ENCODE measurements at places on chromosomes 4 and X.

DNA sequence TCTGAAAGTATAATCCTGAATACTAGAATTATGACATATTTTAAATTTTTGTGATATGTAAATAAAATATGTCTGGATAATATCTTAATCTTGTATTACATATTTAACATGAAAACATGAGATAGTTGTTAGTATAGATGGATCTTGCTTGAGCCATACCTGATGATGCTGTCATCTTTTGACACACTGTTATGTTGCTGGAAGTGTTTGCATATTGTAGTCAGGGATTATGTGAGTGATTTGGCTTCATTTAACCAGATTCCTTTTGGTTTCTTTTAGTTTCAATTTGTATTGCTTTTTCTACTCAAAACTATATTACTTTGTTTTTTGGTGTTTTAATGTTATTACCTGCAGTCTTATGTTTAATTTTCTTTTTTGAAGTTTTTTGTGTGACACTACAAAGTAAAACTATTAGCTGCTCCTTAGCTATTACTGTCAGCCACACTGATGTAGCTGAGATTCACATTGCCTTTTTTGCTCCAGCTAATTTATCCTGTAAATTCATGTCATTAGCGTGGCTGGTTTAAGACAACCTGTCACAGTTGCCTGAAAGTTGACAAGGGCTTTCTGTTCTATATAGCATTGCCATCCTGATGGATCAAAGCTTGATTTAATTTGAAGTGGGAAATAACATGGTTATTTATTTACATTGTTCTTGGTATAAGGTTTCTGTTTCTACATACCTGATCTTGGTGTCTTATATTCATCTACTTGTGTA, 33.7 kb downstream of the METAP1 start:
- DNase-seq = no peak

GRCh38 chrX:153469811-153470410, 465 bp downstream of the HAUS7 start:
- DNase-seq = peak; percentile 50

GRCh38 chr4:79645942-79646341, 237.9 kb upstream of the GK2 start:
- no peak for DNase-seq

DNA sequence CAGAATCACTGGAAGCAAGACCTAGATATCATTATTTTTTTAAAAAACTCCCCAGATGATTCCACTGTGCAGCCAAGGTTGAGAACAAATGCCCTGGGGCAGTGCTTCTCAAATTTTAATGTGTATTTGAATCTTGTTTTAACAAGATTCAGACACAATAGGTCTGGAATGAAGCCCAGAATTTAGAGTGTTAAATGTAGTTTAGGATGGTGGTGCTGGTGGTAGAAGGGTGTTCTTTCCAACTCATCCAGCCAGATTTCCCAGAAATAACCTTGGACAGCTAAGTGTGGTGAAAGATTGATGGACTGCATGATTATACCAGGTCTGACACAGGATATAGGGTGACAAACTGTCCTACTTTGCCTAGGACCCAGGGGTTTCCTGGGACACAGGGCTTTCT, 120.1 kb upstream of the MED14 start:
- no peak for DNase-seq

- peak; percentile 68 for DNase-seq
Observed at GRCh38 chr4:180665994-180666824, 1577.0 kb upstream of the TENM3 start.

DNA sequence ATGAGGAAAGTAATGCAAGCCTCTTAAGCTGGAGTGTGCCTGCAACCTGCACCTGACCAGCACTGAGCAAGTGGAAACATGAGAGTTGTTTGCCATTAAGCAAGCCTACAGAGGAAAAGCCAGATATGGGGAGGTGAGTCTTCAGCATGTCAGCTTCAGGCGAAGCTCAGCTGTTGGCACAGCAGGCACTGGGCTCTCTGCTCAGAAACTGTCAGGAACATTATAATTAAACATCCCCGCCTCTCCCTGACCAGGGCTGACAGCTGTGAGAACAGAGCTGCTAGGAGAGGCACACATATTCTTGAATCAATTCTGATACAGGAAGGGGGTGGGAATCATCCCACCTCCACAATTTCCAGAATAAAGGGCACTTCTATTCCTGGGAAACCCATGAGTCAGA, 19.0 kb upstream of the DCX start:
- DNase-seq = no peak

GRCh38 chr4:19005211-19005610, 983.7 kb upstream of the LCORL start:
- DNase-seq = no peak

GRCh38 chr4:110163327-110164069, 34.9 kb downstream of the ELOVL6 start:
- no peak for DNase-seq

DNA sequence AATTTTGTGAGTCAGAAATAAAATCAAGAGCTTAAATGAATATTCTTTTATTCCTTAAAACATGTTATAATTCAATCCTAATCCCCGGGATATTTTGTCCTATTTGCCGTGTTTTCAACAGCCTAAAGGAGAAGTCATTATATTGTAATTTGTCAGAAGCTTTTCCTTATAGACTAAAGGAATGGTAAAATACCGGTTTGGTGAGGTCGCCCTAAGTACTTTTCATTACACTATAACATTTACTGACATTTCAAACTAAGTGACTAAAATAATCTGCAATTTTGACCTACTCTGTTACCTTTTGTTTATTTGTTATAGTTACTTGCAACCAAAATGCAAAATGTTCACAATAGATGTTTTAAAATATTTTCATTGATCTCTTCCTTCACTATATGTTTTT, 8.8 kb downstream of the DCLK2 start:
- DNase-seq = no peak

GRCh38 chrX:123432361-123433150, 248.5 kb downstream of the GRIA3 start:
- no peak for DNase-seq

DNA sequence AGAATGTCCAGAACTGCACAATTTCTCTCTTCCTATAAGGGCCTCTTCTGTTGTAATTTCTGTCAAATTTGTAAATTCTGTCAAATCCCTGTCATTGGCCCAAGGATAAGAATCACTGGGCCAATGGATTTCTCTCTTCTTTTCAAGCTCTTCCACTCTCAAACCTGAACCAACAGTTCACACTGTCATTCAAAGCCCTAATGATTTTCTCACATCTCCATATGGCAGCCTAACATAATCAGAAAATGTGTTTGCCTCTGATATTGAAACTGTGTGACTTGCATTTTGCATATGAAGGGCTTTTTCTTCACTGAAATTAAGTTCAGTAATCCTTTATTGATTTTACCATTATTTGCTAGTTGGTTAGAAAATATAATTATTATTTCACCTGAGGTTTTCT, 1349.1 kb downstream of the FSTL5 start:
- no peak for DNase-seq

GRCh38 chrX:47483306-47484268, 565 bp upstream of the ZNF41 start:
- DNase-seq = no peak

- DNase-seq = no peak
Observed at GRCh38 chr4:183912585-183912984, 7.5 kb downstream of the STOX2 start.

GRCh38 chr4:4549534-4549933, 7.7 kb upstream of the STX18 start:
- no peak for DNase-seq

- no peak for DNase-seq
Observed at GRCh38 chrX:72009731-72010130, 99.1 kb downstream of the NHSL2 start.

- no peak for DNase-seq
Observed at GRCh38 chr4:65302145-65302544, 368.1 kb downstream of the EPHA5 start.

DNA sequence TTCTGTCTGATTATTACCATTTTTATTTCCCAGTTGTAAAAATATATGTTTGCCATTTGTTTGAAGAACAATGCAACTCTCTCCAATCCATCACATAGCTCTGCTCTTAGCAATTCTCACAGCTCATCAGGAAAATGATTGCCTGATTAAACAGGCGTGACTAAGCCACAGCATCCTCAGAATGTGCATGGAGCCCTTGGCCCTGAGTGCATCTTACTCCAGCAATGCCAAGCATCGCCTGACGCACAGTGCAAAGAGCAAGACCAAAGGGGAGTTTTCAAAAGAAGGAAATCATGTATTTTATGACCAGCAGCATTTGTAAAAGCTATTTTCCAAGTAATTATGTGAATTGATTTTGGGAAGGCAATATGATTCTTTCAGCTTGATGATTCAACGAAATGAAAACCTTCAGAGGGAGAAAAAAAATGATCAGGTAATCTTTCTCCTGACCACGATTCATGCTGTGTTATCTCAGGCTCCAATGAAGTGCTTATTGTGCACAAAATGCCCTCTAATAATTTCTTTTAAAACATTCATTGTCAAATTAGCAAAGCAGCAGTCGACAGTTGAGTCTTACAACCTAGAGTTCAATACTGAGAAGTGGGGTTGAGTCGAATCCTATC, 138.0 kb upstream of the FAM9B start:
- DNase-seq = no peak

- DNase-seq = no peak
Observed at GRCh38 chrX:132786217-132786616, 172.2 kb downstream of the HS6ST2 start.

DNA sequence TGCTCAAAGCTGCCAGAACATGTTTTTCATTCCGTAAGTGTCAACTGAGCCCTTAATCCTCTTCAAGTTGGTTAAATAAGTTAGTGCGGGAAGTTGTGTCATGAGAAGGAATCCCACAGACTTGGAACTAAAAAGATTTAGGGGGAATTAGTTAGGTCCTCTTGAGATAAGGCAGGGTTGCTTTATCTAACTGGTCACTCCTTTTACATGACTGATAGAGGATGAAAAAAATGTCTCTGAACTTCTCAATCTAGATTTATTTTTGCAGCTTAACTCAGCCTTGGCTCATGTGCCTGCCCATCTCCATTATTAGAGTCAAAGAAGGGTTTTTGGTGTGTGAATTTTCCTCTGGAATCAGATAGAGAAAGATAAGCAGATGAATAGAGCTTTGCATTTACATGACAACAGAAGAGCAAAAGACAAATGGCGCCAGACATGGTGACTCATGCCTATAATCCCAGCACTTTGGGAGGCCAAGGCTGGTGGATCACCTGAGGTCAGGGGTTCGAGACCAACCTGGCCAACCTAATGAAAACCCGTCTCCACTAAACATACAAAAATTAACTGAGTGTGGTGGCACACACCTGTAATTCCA, 882.9 kb downstream of the RPA4 start:
- DNase-seq = no peak

DNA sequence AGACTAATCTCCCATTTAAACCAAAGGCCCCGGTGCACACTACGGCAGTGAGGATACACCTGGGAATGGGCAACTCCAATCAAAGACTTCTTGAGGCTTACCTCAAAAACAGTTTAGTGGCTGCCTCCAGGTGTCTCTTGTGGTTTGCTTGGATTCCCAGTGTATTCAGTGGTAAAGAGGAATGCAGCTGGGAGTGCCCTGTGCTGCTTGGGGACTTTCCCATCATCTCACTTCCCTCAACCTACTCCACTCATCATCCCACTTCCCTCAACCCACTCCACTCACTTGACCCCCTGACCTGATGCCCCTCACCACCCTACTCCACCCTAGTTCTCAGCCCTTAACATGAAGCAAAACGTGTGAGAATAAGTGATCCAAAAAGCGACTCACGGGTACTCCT, 177.3 kb upstream of the ETNPPL start:
- no peak for DNase-seq

GRCh38 chr4:31041385-31041784, 321.2 kb downstream of the PCDH7 start:
- no peak for DNase-seq

DNA sequence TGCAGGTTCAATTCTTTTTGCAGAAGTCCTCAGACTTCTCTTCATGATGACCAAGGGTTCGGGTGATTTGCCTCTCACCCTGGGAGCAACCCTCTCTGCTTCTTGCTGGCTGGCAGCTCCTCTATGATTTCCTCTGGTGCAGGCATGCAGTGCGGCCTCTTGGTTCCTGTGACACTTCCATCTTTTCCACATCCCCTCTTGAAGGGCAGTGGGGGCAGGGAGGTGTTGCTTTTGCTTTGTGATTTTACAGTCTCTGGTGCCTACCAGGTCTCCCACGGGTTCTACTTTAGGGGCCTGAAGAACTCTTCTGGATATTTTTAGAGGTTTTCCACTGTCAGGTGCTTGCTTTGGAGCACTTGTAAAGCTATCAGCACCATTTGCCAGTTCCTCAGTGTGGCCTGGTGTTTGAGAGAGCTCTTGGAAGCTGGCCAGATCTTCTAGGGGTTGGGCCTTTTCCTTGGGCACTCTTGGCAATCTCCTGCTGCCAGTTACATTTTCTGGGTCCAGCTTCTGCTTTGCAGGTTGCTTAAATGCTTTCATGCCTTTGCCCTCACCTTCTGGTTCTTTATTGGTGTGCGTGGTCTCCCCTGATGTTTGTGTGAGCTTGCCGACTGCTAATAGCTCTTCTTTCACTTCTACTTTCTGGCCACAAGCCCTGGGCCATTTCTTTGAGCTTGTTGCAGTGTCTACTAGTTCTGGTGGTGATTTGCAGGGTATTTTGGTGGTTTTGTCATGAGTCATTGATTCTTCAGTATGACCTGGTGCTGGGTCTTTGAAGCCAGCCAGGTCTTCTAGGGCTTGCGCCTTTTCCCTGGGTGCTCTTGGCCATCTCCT, 11.5 kb upstream of the CHST7 start:
- DNase-seq = no peak

DNA sequence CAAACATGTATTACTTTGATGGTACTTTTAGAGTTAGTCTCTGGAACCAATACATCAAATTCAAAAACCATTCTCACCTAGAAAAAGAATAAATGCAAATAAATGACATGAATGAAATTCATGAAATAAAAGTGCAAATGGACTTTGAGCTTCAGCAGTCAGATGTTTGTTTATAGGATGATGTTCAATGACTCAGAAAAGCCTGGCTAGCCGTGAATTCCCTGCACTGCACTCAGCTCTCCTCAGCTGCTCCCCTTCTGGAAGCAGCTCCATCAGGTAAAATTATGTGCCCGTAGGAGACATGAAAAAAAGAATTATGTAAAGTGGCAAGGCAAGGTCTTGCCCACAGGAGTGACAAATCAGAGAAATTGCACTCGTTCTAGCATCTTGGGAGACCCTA, 390.6 kb downstream of the GPM6A start:
- no peak for DNase-seq

DNA sequence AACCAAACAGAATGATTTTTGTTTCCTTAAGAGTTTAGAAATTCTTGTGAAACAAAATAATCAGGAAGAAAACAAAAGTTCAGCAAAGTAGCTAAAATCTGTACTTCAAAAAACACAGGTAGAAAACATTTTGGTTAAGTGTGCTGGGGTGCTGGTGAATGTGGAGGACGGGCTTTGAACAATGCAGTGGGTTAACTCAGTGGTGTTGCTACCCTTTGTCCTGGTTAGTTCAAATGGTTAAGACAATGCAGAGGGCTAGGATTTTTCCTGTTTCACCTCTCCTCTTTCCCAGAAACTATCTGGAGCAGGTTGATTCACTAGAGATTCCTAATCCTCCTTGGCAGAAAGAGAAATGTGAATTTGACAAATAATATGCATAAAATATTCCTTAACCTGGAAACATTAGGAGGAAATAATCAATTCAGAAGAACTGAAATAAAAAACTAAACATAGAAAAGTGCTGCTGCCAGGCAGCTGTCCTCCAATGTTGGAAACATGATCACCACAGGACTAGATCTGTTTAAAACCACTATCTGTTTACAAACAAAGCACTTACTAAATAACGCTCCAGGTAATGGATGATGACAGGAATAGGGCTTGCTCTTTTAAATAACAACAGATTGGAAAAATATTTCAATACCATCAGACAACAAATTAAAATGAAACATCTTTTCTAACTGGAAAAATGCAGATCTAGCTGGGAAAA, 148.9 kb downstream of the MAML3 start:
- no peak for DNase-seq

- no peak for DNase-seq
Observed at GRCh38 chr4:150337734-150338133, 244.2 kb upstream of the MAB21L2 start.

All from D341Med (cell line).